Naive thymus-derived CD8-positive, alpha-beta T cell (primary cell): ENCODE measurements at places on chromosomes 3 and 15. TPM values are rescaled to one million over a fixed set of nuclear protein-coding genes. Genes with fewer than 3 reads are reported as not detected.

DNA sequence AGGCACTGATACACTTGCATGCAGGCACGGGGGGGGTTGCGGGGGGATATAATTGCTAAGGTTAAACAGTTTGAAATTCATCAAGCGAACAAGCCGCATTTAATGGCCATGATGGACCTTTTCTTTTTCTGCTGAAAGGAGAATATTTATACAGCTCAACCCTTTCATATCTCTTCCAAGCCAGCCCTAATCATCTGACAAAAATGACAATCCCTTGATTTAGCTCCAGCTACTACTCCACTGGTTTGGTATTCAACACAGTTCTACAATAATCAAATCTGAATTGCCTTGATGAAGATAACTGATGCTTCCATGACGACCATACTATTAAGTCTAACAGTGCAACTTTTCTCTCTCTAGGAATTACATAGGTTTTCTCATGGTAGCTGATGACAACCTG lies 374.9 kb downstream of the PLCL2 start:
- no peak for DNase-seq

DNA sequence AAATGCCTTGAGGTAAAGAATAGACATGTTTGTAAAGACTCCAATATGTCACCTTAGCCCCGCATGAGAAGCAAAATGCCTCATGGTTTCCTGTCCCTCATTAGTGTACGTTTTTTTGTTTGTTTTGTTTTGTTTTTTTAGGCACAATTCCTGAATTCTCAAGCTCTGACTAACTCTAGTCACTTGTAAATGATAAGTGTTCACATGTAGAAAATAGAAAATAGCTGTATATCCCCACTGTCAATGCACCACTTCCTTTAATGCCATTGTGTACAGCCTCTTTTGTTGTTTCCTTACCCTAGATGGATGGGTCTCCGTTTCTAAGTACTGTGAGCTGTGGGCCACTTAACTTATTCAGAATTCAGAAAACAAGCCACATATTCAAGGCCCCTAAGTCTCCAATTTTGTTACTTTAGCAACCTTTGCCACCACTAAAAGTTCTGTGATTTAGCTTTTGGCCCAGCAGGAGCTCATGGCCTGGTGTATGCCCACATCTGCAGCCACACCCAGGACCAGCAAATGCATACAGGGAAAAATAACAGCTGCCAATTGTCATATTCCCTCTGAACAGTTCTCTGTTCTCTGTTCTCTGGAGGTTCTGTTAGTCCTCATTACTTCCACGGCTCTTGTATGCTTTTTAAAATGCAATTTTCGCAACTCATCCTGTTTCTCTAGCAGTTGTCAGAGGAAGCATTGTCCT lies 655.5 kb downstream of the GBE1 start:
- DNase-seq, result no peak

Gene MEIS2
- not detected for total RNA-seq

DNA sequence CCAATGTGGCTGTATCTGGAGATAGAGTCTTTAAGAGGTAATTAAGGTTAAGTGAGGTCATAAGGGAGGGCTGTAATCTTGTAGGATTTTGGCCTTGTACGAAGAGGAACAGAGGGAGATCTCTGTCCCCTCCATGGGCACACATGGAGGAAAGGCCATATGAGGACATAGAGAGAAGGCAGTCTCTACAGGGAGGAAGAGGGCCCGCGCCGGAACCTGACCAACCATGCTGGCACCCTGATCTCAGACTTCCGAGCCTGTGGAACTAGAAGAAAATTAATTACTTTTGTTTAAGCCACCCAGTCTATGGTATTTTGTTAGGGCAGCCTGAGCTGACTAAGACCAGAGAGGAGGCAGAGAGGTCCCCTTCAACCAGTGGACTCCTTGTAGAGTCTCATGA lies 17.7 kb upstream of the MRPS22 start:
- no peak for DNase-seq

Gene GABRG3
- total RNA-seq, result not detected

DNA sequence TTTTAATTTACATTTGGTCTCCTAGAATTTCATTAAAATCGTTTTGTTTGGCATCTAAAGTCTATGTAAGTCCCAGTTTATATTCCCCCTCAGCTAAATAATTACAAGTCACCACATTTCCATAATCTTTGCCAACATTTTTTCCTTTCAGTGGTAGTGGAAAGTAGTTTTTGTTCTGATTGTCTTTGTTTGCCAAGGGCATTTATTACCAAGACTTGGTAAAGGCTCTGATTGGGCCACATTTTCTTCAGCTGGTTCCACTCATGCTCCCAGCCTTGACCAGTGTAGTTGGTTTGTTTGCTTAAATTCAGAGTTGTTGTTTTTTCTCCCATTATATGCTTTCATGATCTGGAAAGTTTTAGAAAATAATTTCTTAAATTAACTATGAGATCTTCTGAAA lies 153.4 kb upstream of the MME start:
- no peak for DNase-seq

- DNase-seq, result no peak
Measured at GRCh38 chr15:34065261-34065660, 26.3 kb upstream of the AVEN start.
